ENCODE measurements at places on chromosomes 11 and 22.

DNA sequence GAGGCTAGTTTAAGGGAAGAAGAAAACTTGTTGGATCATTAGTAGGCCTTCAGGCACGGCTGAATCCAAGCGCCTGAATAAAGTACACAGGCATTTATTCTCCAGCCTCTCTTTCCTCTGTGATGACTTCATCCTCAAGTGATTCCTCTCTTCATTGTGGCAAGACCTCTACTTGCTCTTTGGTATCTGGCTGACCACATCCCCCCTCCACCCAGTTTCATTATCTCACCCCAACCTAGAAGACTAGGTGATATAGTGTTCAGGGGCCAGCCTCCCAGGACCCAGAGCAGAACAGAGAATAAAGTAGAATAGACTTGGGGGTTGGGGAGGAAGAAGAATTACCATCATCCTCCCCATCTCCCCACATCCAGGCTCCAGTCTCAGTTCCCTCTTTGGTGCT is 189.3 kb downstream of the MIAT start:
- no peak for DNase-seq

DNA sequence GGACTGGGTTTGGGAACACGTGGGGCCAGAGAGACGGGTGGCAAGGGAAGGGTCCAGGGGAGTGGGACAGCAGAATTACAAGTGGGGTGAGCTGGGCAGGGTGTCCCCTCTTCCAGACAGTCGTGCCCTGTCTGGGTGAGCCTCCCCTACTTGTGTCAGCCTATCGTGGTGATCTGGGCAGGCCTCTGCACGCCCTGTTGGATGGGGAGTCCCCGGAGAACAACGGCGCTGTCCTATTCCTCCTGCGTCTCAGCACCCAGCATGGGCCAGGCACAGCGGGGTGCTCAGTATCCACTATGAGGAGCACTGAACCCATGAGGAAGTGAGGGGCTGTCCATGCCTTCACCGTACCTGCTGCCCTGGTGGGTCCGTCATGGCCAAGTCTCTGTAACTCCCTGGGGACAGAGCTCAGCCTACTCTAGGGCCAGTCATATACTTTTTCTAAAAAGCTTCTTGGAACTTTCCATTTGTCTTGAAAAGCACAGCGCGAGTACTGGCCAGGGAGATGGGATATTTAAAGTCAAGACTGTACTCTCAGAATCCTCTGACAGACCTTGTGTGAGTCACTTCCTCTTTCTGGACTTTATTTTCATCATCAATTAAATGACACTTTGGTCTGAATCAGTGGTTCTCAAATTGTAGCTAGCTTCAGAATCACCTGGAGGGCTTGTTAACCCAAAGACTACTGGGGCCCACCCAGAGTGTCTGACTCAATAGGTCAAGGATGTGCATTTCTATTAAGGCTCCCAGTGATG is 81.7 kb upstream of the NECTIN1 start:
- DNase-seq = no peak

DNA sequence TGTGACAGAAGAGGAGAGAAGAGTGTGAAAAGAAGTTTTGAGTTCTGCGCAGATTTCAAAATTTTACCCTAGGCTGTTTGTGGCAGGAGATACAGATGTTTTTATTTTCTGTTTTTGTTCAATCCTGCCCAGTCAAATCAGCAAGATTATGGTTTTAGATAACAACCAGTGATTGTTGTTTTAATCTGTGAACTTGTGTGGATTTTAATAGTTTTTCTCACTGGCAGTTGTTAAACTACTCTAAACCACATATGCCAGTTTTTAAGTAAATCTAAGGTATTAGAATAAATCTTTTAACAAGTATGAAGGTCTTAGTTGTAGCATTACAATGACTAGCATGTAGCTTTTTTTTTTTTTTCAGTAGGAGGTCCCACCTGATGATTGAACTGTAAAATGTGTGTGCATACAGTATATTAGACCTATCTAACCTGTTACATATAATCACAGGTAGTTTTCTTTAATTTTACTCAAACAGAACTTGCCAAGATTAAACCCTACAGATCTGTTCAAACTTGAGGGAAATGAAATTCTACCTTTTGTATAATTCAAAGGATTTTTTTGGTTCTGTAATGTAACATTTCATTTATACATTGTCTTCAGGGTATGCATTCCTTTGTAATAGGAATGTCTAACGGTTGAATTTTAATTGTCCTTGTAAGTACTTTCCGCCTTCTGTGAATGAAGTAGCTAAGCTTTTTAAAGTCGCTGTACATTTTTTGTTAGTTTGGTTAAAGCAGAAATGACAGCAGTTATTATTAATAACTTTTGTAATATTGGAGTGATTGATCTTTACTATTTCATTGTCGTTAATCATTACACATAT is 13.3 kb downstream of the ATXN10 start:
- no peak for DNase-seq

GRCh38 chr11:11605821-11606450 is 15.9 kb downstream of the GALNT18 start:
- no peak for DNase-seq

DNA sequence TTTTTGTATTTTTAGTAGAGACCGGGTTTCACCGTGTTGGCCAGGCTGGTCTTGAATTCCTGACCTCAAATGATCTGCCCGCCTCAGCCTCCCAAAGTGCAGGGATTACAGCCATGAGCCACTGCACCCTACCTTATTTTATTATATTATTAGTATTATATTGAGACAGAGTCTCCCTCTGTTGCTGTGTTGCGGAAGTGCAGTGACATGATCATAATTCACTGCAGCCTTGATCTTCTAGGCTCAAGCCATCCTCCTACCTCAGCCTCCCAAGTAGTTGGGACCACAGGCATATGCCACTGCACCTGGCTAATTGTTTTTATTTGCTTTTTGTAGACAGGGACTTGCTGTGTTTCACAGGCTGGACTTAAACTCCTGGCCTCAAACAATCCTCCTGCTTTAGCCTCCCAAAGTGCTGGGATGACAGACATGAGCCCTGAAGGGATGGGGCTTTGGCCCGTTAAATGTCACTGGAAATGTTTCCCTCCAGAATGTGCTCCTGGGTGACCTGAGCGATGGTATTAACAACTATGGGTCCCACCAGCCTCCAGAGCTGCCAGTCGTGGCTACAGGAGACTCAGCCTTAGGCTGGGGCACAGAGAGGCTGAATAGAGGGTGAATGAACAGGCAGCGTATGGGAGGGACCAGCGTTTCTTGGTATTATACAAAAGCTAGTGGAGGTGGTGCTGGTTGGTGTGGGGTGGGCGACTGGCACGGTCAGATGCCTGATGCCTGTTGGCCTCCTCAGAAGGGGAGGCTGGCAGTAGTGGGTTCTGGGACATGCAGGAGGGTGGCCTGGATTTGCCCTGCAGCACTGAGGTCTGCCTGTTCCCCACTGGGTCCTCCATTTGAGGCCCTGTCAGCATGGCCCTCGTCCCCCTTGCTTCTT is 7.3 kb downstream of the TANGO2 start:
- no peak for DNase-seq

GRCh38 chr11:120501976-120502755 is 9.4 kb upstream of the GRIK4 start:
- no peak for DNase-seq

DNA sequence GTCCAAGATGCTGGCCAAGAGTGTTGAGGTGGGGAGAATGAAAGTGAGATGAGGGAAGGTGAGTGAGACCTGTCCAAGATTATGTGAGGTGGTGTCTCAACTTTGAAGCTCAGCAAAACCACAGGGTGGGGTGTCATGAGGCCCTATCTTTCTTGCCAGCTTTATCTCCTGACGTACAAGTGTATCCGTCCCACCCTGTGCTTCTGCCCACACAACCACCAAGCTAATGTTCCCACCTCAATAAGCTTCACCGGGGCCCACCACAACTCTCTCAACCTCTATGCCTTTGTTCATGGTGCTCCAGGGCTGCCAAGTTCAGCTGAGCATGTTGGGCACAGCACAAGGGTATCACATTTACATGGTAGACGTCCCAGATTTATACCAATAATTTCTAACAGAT is 7.1 kb upstream of the TPST2 start:
- DNase-seq = no peak

GRCh38 chr22:28892175-28892731 is 8.9 kb downstream of the ZNRF3 start:
- DNase-seq = no peak

DNA sequence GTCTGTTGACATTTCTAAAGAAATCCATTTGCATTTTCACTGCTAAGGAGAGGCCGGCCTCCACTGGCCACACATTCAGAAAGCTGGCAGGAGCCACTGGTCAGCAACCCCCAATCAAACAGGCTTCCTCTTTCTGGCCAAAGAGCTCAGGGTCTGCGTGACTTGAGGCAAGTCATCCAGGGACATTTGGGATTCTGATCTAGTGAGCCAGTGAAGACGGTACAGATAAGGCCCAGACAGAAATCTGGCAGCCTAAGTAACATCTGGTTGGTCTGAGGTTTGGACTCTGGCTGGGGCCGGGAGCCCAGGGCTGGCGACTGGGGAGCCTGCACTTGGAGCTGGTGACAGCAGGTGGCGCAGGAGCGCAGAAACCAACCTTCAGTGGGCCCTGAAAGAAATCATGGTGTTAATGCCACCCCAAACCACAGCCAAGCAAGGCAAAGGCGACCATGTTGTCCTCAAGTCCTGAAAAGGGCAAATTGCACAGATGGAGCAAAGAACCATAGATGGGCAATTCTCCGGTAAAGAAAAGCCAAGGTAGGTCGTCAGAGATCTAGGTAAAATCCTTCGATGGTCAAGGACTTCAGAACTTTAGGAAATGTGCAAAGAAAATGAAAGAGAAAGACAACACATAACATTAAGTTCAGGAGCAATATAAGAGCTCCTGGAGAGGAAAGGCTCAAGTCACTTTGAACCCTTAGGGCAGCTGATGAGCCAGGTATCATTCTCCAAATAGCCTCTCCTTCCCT is 99.4 kb upstream of the BLID start:
- no peak for DNase-seq

DNA sequence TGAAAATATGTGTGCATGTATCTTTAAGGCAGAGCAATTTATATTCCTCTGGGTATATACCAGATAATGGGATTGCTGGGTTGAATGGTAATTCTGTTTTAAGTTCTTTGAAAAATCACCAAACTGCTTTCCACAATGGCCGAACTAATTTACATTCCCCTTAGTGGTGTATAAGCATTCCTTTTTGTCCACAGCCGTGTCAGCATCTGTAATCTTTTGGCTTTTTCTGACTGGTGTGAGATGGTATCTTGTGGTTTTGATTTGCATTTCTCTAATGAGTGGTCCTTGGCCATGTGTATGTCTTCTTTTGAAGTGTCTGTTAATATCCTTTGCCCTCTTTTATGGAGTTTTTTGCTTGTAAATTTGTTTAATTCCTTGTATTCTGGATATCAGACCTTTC is 24.3 kb downstream of the CCDC15 start:
- no peak for DNase-seq

All from CD4-positive, alpha-beta T cell treated with Interleukin-6 at 100 ng/mL for 8 hours (primary cell).